ENCODE measurements at places on chromosomes 12 and 14. TPM values are rescaled to one million over a fixed set of nuclear protein-coding genes. Genes with fewer than 3 reads are reported as not detected.

Gene PRKD1
- total RNA-seq: 5.1 TPM

Gene SRGAP1
- 1.1 TPM for total RNA-seq

Gene VDR
- 0.86 TPM for total RNA-seq

Gene TMPRSS12
- total RNA-seq: not detected

Gene PGF
- not detected for total RNA-seq

Gene CCDC88C
- total RNA-seq: 164 TPM

Gene RNASE4
- 1.0 TPM for total RNA-seq

Gene CLEC4D
- not detected for total RNA-seq

Gene FBXO33
- 12.7 TPM for total RNA-seq

Measured in activated B cell treated with CpG ODN at 0.5 μM for 24 hours (primary cell).